Activated CD4-positive, alpha-beta memory T cell treated with anti-CD3 and anti-CD28 coated beads, Interleukin-2, amount 10 ng/mL, durations not matched to agents 7 days and 5 days (primary cell): ENCODE measurements at places on chromosomes 11 and 22. TPM values are rescaled to one million over a fixed set of nuclear protein-coding genes. Genes with fewer than 3 reads are reported as not detected.

DNA sequence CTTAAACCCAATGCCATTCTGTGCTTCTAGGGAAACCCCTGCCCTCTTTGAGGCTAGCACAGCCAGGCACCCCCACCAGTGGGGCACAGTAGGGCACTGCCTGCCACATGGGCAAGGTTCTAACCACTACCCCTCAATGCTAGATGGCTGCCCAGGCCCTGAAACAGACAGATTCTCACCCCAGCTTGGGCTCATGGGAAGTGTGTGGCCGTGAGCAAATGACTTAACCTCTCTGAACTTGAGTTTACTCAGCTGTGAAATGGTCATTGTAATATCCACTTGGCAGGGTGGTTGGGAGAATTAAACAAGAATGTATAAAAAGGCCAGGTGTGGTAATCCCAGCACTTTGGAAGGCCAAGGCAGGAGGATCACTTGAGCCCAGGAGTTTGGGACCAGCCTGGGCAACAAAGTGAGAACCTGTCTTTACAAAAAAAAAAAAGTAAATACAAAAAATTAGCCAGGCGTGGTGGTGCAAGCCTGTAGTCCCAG is 22.4 kb downstream of the C22orf23 start:
- no peak overlapping the region for H3K4me3 ChIP-seq
- peaks cover 5% of the 10 kb centered on the region for H3K36me3 ChIP-seq
- H3K27ac ChIP-seq, result no peak overlapping the region

DNA sequence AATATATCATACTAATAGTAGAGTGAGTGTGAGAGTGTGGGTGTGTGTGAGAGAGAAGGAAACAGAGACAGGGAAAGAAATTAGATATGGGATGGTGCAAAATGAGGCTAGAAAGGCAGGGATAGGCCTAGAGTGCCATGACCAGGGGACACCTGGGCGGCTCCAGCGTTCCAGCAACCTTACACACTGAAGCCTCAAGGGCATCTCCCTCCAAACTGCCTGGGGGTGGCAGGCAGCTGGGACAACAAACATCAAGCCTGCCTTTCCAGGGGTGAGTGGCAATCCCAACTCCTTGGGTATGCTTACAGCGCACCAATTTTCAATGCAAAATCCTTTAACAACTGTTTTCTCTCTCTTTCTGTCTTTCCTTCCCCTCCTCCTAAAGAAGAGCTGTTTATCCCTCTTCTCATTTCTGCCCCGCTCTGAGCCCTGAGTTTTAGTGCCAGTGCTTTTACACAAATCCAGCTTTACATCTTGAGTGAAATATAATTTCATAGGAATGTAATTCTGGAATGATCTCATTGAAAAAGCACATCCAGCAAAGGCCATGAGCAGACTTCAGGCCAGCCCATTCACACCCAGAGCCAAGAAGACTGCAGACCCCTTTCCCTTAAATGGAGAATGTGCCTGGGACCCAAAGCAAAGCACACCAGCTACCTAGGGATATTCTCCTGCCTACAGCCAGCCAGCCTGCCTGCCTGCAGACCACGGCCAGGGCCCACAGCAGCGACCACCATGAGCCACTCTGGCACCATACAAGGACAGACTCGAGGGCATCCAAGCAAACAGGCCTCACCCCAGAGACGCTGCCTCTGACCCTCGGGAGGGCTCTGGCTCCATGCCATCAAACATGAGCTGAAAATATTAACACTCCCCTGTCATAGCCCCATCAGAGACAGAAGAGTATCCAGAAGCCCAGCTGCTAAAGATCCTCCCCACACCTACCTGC is 90.3 kb downstream of the RPL27A start:
- H3K4me1 ChIP-seq, result peaks cover 5% of the 10 kb centered on the region
- no peaks in the 10 kb centered on the region for H3K36me3 ChIP-seq
- no peak for DNase-seq

The RAB36 gene
- 0.33 TPM for total RNA-seq

The CDON gene
- 1.8 TPM for total RNA-seq

DNA sequence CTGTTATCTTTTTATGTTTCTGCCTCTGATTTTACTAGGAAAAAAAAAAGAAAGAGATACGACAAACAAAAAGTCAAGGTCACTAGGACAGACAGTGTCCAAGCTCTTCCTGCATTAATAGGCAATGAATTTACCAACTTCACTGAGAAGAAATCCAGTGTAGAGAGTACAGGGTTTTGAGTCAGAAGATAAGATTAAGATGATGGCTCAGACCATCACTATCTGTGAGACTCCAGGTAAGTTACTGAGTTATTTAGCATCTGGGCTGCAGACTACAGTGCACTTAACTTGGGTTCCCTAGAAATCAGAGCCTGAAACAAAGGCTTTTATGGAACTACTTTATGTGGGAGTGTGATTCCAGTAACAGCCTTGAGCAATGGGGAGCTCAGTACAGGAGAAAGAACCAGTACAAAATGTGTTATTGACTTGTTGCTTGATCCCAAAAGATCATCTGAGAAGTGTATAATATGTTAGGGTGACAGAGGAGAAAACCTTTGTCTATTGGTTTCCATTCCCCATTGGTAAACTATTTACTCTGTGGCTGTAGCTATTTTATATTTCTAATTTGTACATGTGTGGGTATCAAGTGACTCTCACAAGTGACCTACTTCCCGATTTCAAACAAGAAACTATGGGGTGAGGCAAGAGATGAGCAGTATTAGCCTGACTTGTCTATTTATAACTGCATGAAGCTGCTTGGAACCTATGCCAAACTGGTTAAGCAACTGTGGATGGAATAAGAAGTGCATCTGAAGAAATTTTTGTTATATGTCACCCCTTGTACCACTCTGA is 395.8 kb downstream of the RAB38 start:
- no peak for DNase-seq
- H3K27me3 ChIP-seq, result no peaks in the 10 kb centered on the region
- H3K36me3 ChIP-seq, result no peaks in the 10 kb centered on the region
- H3K27ac ChIP-seq, result no peak overlapping the region
- no peak overlapping the region for H3K4me3 ChIP-seq

DNA sequence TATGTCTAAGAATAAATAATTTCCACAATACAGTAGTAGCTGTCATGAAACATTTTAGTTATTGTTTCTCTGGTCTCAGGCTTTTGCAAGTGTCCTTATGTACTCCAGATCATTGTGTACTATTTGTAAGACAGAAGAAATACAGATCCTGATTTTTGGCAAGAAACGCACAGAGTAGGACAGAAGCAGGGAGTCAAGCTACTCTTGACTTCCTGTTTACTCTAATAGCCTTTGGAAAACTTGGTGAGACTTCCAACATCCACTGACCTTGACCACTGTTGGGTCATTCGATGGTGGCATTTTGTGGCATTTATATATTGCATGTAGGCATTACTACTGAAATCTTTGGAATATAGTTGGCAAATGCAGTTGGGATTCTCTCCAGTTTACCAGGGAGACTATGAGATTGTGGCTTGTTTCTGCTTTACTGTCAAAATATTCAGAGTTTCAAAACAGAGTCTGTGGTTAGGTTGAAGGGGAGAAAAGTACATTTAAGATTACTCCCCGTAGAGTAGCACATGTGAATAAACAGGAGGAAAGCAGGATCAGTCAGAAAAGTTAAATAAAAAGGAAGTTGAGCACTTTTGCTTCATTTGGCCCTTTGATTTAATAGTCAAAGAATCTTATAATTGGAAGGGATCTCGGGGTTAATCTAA is 726.1 kb upstream of the CCDC90B start:
- H3K27me3 ChIP-seq, result no peaks in the 10 kb centered on the region
- no peak overlapping the region for H3K27ac ChIP-seq
- no peak for DNase-seq
- no peaks in the 10 kb centered on the region for H3K36me3 ChIP-seq
